ENCODE measurements at places on chromosomes 7 and 10.

DNA sequence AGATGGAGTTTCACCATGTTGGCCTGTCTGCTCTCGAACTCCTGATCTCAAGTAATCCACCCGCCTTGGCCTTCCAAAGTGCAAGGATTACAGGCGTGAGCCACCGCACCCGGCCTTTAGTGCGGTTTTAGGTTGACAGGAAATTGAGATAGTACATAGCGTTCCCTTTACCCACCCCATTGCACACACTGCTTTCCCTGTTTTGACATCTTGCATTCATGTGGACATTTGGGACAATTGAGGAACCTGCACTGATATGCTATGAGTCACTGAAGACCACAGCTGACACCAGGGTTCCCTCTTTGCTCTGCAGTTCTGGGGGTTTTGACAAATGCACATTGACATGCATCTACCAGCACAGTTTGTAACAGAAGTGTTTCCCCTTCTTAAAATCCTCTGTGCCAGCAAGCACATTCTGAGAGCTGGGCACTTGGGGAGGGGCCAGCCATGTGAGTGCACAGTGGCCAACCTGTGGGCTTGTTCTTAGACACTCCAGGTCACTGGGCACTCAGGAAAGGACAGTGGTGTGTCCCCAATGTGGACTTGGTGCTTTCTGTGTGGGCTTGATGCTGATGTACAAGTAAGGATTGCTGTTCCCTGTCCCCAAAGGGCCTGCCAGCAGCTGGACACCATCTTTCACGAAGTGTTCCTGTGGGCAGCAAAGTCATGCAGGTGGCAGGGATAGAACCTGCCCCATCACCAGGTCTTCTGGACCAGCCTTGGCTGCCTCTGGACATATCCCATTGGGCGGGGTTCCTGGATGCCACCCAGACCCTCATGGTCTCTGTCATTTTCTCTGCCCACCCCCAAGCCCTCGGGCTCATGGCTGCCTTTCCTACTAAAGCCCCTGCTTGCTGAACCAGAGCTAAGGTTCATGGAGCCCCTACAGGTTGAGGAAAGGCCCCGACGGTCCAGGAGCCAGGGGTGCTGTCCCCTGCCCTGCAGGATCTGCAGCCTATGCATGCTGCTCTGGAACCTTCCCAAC is 579.8 kb downstream of the GLRX3 start:
- DNase-seq = no peak

GRCh38 chr7:97215556-97215955 is 98.1 kb downstream of the SDHAF3 start:
- no peak for DNase-seq

- DNase-seq = no peak
Observed at GRCh38 chr7:132419542-132419941, 156.7 kb downstream of the PLXNA4 start.

DNA sequence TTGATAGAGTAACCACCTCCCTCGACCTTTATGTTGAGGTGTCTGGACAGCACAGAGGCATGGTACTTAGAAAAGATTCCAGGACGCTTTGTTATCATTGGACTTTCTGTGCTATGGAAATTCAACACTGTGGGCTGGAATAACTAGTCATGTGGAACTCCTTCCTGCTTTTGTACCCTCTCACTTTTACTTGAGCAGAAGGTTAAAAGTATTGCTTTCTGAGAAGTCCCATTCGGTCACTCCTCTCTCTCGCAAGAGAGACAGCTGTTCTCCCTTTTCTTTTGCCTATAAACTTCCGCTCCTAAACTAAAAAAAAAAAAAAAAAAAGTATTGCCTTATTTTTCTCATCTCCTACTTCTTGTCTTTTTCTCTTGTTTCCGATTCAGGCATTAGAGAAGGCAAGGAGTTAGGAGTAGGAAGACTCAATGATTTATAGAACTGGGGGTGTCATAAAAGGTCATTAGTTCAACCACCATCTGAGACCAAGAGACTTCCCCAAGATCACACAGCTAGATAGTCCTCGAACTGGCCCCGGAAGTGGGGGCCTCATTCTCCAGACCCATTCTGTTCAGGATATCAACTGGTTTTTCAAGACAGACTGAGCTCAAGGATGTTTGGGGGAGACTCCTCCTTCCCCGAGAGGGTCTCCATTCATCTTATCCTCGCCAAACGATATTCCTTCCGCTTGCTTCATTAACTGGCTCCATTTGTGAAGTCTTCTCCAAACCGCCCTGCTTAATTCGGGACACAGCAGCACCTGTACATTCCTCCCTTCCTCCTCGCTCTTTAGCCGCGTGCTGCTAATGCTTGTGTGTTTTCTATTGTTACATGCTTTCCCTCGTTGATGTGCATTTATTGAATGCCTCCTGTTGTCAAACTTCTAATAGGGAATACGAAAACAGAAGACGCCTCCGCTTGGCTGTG is 995 bp upstream of the INPP5F start:
- no peak for DNase-seq

DNA sequence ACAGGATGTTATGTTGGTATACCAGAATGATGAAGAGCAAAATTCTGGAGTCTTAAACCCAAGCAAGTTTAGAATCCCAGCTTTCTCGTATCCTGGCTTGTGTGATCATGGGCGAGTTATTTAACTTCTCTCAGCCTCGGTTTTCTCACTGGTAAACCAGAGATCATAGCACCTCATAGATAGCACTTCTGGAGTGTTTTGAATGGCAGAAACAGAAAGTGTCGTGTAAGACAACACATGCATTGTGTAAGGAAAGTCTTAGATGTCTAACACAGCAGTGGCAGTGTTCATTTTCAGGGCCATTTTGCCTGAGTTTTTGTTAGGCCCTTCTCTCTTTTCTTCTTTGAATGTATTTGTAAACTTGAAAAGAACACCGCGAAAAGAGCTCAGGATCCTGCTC is 465.1 kb downstream of the AUTS2 start:
- DNase-seq = no peak

DNA sequence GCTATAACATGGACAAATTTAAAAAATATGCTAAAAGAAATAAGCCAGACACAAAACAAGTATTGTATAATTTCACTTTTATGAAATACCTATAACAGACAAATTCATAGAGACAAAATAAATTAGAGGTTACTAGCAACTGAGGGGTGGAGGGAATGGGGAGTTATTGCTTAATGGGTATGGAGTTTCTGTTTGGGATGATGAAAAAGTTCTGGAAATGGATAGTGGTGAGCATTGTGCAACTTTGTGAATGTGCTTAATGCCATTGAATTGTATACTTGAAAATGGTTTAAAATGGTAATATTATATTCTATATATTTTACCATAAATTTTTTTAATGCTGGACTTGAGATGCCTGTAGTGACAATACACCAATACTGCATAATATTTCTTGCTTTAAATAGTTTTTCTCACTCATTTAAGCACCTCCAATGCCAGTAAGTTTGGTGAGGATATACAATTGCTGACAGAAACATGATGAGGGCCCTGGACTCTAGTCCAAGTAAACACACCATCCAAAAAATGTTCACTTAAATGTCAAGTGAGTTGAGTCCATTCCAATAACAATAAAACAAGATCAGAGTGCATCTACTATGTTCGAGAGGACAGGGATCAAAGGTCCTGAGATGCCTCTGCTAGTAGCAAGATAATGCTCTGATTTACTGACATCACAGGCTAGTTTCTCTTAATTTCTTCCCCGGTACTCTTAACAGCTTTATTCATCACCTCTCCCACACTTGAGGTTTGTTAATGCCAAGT is 71.9 kb downstream of the NT5C2 start:
- DNase-seq = no peak

DNA sequence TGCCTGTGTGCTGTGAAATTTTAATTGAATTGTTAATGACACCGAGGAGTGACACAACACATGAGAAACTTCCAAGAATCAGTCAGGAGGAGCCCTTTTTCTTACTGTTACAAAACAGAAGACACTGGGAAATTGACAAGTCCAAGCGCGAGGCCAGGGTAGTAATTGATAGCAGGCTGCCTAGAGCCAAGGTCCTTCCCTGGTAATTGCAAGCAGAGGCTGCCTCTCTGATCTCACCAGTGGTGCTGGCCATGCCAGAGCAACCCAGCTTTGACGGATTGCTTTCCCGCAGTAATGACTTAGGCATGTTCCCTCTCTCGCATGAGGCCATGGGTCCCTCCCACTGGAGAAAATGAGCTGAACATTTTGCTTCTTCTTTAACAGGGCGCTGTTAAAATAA is 111.5 kb downstream of the LRMDA start:
- no peak for DNase-seq

- DNase-seq = no peak
Observed at GRCh38 chr10:13291061-13291460, 8.8 kb downstream of the PHYH start.

- no peak for DNase-seq
Observed at GRCh38 chr7:94039368-94040035, 35.3 kb upstream of the BET1 start.

GRCh38 chr7:46522354-46522906 is 601.4 kb upstream of the IGFBP3 start:
- DNase-seq = no peak

GRCh38 chr7:20783700-20784387 is 2.8 kb downstream of the SP8 start:
- DNase-seq = no peak

GRCh38 chr10:69819716-69820506 is 18.2 kb downstream of the COL13A1 start:
- DNase-seq = no peak

GRCh38 chr10:101724446-101724845 is 29.5 kb upstream of the FBXW4 start:
- DNase-seq = no peak

DNA sequence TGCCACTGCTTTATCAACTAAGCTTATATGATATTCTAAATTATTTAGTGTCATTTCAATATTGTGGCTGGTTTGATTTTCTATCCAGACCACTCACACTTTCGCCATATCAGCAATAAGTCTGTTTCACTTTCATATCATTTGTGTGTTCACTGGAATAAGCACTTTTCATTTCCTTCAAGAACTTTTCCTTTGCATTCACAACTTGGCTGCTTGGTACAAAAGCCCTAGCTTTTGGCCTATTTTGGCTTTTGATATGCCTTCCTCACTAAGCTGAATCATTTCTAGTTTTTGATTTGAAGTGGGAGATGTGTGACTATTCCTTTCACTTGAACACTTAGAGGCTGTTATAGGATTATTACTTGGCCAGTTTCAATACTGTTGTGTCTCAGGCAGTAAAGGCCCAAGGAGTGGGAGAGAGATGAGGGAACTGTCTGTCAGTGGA is 120.9 kb upstream of the NAMPT start:
- DNase-seq = no peak

- no peak for DNase-seq
Observed at GRCh38 chr7:143463556-143463955, 14.1 kb upstream of the TAS2R41 start.

GRCh38 chr7:155206318-155207020 is 91.2 kb upstream of the INSIG1 start:
- DNase-seq = peak; percentile 72

DNA sequence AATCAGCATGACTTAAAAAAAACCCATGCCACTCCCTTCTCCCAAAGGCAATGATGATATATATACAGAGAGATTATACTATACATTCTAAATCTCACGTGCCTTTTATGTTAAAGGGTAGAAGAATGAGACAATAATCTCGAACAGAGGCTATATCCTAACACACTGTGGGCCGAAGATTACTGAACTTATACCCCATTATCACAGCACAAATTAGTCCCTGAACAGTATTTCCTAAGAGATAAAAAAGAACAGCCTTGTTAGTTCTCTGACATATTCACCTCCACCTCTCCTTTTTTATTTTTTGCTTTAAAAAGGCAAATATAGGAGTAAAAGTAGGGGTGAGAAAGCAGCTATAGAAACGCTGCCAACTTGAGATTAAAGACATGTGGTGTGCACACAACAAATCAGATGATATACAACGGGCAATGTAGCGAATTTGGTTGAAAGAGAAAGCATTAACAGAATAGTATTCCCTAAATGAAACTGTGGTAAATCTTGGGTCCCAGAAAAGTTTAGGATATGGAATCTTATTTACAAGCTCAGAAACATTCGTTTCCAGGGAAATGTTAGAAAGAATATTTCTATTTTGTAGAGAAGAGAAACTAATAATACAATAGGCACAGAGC is 69.5 kb downstream of the JMJD1C start:
- DNase-seq = no peak

DNA sequence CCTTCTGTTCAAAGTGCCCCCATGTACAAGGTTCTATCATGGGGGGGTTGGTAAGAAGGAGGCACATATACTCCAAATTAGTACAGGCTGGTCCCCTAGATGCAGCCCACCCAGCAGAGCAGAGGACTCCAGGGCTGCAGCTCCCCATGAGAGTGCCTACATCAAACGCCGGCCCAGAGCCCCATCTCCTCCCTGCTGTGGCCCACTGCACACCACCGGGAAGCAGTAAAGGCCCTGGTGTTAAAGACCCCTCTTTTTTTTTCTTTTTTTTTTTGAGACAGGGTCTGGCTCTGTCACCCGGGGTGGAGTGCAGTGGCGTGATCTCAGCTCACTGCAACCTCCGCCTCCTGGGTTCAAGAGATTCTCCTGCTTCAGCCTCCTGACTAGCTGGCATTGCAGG is 47.4 kb downstream of the SH3PXD2A start:
- DNase-seq = no peak

GRCh38 chr10:89347701-89348457 is 20.1 kb downstream of the IFIT3 start:
- DNase-seq = no peak

DNA sequence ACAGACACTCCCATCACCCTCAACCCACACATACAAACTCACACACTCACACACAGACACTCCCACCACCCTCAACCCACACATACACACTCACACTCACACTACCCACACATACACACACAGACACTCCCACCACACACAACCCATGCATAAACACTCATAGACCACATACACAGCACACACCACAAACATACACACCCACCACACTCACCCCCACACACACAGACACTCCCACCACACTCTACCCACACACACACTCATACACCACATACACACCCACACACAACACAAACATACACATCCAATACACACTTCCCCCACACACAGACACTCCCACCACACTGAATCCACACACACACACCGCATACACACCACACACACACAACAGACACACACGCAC is 521.2 kb downstream of the TCERG1L start:
- no peak for DNase-seq

DNA sequence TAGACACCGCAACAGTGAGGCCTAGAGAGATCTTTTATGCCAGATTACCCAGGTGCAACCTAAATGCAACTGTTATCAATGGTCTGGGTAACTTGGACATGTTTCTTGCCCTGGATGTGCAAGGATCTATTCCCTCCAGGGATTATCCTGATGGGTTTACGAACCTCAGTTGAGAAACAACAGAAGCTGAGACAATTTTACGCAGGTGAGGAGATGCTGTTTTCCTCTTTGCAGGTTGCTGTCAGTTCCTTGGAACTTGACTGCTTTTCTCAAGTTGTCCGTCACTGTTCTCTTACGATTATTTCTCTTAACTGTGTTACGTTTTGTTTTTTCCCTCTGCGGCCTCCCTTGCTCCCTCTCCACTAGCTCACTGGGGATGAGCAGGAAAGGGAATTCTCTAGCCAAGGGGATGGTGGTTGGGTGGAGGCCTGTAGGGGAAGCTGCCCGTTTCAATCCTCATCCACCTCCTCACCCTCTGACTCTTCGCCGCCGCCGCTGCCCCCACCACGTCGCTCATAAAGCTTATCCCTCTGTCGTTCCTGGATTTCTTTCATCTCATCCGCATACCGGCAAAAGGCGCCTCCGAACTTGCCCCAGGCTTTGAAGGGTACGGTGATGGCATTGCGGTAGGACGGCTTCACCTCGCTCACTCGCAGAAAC is 1.2 kb downstream of the PURB start:
- no peak for DNase-seq

- DNase-seq = no peak
Observed at GRCh38 chr10:78451592-78451991, 417.9 kb downstream of the RPS24 start.

- DNase-seq = no peak
Observed at GRCh38 chr10:64113792-64114191, 592.6 kb downstream of the REEP3 start.
